ENCODE measurements at places on chromosomes 1 and 21.

DNA sequence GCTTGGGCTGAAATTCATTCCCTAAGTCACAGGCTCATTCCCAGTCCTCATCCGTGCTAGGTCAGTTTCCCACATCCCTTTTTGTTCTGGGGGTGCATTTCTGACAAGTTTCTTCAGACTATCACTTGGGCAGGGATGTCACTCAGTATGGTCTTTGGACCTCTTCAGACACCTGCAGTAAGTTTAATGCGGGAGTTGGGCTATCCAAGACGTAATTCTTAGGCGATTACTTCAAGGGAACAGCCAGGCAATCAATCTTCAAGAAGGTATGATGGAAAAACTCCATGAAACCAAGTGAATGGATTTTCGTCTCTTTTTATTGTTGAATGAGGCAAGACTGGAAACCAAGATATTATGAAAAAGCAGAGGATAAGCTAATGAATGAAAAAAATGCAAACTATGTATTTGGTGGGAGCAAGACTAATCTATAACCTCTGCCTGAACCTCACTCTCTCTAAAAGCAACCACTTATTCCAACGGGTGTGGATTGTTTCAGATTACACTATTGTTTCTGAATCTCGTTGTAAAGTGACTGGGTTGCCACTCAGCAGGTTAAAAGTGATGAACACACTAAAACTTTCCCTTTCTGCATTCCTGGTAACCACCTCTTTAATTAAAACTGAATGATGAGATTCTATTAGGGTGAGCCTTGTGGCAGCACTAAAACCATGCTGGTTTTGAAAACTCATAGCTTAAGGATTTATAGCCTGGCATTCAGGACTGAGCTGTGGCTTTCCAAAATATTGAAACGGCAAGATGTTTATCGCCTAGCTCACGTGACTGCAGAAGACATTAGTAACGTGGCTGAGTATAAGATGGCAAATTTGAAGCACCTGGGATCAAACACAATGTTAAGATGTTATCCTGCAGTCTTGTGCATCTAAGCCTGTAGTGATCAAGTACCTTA, 1.1 kb downstream of the RASAL2 start:
- DNase-seq = no peak

DNA sequence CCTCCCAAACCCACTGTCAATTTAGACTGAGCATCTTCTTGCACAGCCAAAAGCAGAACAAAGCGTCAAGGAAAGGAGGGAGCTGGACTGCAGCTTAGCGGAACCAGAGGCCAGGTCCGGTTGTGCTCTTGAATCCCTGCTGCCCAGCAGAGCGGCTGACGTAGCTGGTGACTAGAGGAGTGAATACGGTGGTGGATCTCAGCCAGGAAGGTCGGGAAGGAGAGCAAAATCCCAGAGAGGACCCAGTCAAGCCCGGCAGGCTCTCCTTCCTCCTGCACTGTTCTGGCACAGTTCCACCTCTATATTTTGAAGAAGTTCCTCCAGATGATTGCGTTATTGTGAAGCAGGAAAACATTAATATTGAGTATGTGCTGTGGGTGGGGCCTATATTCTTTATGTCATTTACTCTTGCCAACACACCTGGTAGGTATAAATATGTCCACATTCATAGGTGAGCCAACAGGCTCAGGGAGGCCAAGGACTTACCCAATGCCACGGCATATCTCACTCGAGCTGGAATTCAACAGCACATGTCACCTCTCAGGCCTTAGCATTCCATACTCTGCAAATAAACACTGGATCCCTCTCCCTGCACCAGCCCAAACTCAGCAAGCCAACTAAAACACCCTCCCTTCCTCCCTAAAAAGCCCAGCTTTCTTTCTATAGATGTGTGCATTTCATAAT, 23.6 kb upstream of the ABCB10 start:
- no peak for DNase-seq

DNA sequence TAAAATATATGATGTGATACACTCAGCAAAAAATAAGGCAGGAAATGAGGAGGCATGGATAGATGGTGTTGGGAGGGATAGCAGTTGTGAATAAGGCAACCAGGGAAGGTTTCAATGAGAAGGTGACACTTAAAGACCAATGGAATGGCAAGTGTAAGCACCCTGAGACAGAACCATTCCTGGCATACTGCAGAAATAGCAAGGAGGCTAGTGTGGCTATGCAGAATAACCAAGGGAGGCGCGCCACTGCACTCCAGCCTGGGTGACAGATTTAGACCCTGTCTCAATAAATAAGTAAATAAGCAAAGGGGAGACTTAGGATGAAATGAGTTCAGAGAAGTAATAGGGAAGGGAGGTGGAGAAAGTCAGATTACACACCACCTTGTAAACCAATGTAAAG, 113.9 kb downstream of the TOMM20 start:
- DNase-seq = no peak

DNA sequence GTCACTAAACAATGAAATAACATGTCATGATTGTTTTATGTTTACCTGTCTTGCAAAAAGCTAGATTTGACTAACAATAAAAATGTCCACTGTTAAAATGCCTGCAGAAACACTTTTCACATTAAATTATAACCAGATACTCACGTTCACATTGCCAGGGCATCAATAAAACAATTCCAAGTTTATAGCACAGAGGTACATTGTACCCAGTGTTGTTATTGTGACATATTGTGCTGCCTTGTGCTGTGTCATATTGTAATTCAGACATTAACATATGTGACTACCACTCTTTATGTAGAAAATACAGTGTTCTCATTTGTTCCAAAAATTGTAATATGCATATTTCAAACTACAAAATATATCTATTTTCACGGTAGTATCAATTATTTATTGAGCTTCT, 766.1 kb downstream of the NCAM2 start:
- DNase-seq = no peak

DNA sequence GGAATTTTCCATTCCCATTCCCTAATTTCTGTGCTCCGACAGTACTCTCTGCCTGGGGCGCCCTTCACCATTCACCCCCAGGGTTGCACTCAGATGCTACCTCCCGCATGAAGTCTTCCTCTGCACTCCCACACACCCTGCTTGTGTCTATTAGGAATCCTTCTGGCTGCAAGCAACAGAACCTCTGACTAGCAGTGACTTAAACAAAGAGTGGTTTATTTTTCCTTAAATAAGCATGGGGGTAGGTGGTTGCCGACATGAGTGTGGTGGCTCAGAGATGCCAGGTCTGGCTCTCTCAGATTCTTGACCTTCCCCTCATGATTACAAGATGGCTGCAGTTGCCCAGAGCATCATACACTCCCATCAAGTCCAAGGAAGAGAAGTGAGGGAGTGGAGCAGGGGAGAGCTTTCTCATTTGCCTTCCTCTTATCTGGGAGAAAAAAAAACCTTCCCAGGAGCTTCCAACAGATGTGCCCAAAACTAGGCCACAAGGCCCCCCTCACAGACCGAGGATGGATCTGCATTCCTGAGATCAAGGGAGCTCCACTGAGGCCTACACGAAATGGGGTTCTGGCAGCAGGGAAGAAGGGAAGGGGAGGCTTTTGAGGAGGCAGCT, 49.6 kb upstream of the LBR start:
- no peak for DNase-seq
